Fibroblast of skin of left quadriceps (primary cell): ENCODE measurements at places on chromosomes 11 and 22.

DNA sequence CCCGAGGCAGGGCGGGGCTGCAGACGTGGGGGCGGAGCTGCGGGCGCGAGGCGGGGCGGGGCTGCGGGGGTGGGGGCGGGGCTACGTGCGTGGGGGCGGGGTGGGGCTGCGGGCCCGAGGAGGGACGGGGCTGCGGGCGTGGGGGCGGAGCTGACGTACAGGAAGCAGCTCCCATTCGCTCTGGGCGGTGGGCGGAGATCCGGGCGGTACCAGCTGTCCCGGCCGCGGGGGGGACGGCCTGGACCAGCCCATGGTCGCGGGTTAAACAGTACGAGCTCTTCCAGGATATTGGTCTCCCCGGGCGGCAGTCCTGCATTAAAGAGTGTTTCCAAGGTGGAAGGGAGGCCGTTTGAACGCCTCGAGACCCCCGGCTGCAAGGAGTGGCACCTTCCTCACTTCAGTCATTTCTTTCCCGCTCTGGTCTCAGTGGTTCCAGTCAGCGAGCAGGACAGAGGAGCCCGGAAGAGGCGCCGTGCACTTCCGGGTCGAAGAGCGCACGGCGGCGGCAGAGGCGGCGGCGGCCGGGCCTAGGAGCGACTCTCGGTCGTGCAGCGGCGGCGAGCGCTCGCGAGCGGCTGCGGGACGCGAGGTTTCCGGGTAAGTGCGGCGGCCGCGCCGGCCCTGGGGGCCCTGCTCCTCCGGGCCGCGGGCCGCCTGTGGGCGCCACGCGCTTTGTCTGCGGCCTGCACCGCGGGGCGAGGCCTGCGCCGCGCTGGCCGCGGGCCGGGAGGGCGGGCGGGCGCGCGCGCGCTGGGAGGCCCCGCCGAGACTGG, at the start of gene PHRF1:
Gene PHRF1, plus strand, starts transcription at position 475 of the 773 bp plus-strand sequence. CDS start 5,043 bp downstream, outside the sequence.
- DNase-seq: peak; percentile 87

DNA sequence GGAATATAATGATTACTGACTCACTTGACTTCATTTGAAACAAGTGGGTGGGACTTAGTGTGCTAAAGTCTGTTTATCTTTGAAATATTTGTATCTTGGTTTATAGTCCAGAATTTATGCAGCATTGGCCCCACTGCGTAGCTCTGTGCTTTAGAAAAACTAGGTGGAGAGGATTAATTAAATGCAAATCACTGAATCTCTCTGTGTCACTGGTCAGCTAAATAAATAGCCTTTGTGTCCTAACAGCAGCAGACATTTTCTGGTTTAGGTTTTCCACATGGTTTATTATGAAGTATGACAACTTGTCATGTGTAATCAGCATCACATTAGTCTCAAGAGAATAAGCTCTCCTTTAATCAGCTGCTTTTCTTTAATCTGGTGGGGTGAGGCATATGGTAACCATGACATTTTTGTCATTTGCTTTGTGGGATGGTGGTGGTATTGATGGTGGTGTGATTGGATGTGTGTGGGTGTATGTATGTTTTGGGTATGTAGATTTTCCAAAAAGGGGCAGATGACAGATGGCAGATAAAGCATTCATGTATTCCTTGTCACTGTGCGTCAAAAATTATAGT, 33.9 kb downstream of the BCL2L13 start:
- no peak for DNase-seq

GRCh38 chr11:126791446-126791845, 209.1 kb downstream of the KIRREL3 start:
- DNase-seq: no peak

DNA sequence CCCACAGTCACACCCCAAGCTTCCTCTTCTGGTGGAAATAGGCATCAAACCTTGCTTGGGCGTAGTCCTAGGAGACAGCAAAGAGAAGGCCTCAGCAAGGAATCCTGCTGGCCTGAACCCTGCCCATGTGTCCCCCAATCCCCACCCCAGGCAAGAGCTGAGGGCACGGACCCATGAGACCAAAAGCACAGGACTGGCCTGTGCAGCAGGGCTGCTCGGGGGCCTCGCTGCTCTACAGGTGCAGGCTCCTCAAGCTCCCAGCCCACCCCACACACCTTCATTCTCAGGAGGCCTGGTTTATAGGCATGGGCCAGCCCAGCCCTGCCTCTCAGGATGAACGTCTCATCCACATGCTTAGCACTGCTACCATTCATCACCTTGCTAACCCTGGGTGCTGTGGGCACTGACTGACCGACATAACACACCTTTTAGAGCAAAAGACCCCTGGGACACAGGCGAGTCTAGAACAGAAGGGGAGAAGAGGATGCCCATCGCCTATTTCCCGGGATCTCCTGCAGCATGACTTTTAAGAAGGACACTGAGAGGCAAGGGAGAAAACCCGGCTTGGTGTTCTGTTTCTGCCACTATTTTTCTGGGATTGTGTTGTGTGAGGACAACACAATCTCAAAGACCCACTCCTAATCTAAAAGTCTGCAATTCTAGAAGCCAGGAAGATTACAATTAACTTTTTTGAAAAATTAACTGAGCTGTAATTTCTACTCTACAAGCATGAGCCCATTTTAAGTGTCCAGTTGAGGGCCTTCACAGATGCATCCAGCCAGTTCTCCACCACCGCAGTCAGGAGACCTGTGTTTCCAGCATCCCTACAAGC, 15.4 kb downstream of the TCIRG1 start:
- DNase-seq: no peak

DNA sequence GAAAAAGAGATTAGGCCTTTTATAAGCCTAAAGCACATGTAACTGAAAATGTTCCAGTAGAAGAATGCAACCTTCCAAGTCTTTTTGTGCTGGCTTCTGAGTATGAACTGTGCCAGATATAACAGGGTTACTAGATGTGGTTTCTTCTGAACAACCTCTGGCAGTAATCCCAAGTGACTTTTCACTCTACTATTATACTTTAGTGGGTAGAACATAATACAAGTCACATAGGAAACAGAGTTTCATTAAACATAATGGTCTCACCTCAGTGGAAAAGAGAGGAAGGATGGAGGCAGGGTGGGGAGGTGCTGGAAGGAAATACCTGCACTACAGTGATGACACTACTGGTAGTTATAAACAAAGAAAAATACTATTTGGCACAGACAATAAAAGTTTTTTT, 81.3 kb downstream of the PHF21A start:
- no peak for DNase-seq
